Mesothelial cell of epicardium (in vitro differentiated cells): ENCODE measurements at places on chromosomes 16 and 17.

DNA sequence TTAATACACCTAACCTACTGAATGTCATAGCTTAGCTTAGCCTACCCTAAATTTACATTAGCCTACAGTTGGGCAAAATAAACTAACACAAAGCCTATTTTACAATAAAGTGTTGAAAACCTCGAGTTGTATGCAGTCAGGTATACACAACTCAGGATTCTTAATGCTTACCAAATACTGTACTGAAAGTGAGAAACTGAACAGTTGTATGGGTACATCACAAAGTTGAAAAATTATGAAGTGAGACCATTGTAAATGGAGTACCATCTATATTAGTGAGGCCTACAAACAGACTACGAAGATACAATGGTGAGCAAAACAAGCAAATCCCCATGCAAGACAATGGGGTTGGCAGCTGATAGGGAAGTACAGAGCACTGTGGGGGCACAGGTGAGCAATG lies 79.7 kb downstream of the VAT1L start:
- H3K27ac ChIP-seq, result no peak overlapping the region
- no peak for DNase-seq
- no peak overlapping the region for H3K4me3 ChIP-seq
- H3K36me3 ChIP-seq, result no peaks in the 10 kb centered on the region
- H3K4me1 ChIP-seq, result peaks cover 36% of the 10 kb centered on the region

DNA sequence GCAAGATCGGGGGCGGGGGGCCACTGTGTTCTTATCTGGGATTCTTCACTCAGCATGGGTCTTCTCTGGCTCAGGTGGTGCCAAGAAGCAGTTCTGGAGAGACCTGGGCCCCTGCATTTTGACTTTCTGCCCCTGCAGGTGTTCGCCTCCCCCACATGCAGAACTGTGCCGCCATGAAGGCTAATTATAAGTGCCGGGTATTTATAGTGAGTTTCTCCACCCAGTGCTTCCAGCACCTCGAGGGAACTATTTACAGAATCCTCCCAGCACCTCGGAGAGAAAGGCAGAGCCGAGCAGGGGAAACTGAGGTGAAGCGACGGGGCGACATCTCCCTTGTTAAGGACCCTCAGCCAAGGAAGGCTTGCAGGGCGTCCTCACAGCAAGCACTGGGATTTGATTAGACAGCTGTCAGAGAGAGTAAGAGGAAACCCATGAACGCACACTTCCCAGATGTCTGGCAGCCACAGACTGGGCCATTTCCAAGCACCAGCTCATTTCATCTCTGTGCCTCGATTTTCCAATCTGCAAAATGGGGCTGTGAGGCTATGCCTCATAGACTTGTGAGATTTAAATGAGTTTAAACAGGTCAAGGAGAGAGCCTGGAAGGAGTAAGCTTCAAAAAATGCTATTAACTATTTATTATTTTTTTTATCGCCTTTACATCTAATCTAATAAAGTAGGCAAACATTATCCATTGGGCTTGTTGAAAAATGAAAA lies 36.4 kb upstream of the GRIN2A start:
- H3K4me1 ChIP-seq, result no peaks in the 10 kb centered on the region
- peaks cover 10% of the 10 kb centered on the region for H3K27me3 ChIP-seq
- H3K27ac ChIP-seq, result no peak overlapping the region
- no peak for DNase-seq

DNA sequence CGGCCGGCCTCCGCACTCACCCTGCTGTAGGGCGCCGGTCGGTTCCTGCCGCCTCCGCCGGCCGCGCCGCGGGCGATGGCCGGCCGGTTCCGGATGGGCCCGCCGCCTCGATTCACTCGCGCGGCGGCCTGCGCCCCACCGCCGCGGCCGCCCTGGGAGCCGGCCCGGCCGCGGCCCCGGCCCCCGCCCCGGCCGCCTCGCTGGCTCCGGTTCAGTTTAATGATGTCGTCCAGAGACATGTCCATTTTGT lies 158 bp downstream of the ALYREF start:
- peak overlapping the region; percentile 99 for H3K27ac ChIP-seq
- H3K4me1 ChIP-seq, result peaks cover 11% of the 10 kb centered on the region
- H3K4me3 ChIP-seq, result peak overlapping the region; percentile 94

- H3K27me3 ChIP-seq, result peaks cover 7% of the 10 kb centered on the region
- H3K36me3 ChIP-seq, result no peaks in the 10 kb centered on the region
- H3K4me3 ChIP-seq, result no peak overlapping the region
Measured at GRCh38 chr17:66747578-66748275, 87.2 kb upstream of the CACNG5 start.

- H3K4me1 ChIP-seq, result no peaks in the 10 kb centered on the region
- no peaks in the 10 kb centered on the region for H3K27me3 ChIP-seq
- no peak overlapping the region for H3K4me3 ChIP-seq
- H3K36me3 ChIP-seq, result peaks cover 10% of the 10 kb centered on the region
- DNase-seq, result no peak
Measured at GRCh38 chr17:77153999-77154586, 13.3 kb downstream of the SEC14L1 start.

DNA sequence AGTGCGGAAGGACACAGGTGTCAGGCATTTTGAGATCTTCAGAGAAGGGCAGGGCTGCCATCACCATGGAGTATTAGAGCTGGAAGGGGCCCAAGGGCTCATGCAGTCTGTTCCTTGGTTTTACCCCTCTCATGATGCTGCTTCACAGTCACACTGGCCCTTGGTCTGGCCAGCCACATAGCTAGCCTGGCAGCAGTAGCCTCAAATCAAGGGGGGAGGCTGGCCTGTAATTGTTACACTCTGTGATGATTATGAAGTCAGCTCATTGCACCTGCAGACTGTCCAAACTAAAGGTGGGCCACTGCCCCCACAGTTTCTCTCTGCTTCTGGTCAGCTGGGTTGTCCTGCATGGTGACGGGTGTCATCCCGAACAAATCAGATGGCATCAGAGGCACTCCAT lies at the start of gene FNDC8:
Gene FNDC8 (plus strand): TSS at position 301 of the 400 bp plus-strand sequence. CDS start 79 bp downstream, at position 380.
- no peaks in the 10 kb centered on the region for H3K36me3 ChIP-seq
- H3K27me3 ChIP-seq, result peaks cover 14% of the 10 kb centered on the region
- DNase-seq, result no peak
- peak within 1 kb of the TSS; percentile 13 for H3K4me3 ChIP-seq
- peaks cover 14% of the 10 kb centered on the region for H3K4me1 ChIP-seq

DNA sequence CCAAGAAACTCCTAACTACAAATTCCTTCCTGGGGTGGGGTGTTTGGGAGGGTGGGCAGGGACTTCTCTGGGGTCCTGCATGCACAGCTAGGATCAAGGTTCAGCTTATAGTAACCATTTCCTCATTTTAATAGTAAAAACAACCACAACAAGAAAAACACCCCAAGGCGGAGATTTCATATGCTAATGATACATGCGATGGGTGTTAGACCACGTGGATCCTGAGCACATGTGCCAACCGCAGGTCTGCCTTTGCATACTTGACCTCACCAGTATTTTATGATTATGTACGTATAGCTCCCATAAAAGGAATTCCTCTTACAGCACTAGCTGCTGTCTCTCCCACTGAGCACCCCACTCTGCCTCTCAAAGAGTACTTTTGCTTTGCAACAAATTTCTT lies 1.9 kb downstream of the KRTAP4-11 start:
- H3K4me3 ChIP-seq, result no peak overlapping the region
- peaks cover 6% of the 10 kb centered on the region for H3K27me3 ChIP-seq
- DNase-seq, result no peak
- peaks cover 2% of the 10 kb centered on the region for H3K36me3 ChIP-seq
- no peak overlapping the region for H3K27ac ChIP-seq
- peaks cover 33% of the 10 kb centered on the region for H3K4me1 ChIP-seq

DNA sequence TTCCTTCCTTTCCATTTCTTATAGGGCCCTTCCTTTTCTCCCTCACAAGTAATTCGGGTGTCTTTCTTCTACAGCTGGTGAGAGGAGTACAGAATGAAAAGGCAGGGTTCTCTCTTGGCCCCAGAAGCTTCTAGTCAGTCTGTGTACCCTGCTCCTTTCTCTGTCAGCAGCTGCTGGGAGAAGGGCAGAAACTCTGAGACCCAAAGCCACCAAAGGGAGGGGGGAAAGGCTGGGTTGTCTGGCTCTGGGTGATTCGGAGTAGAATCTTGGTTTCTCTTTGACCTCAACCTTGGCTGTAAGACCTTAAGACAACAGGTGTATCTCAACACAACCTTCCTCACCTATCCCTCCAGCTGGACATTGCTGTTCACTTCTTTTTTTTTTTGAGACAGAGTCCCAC lies 3.3 kb upstream of the NR1D1 start:
- H3K27ac ChIP-seq, result peak overlapping the region; percentile 26
- DNase-seq, result no peak
- no peaks in the 10 kb centered on the region for H3K36me3 ChIP-seq

- H3K27me3 ChIP-seq, result no peaks in the 10 kb centered on the region
- peak overlapping the region; percentile 82 for H3K27ac ChIP-seq
- no peak for DNase-seq
- H3K4me1 ChIP-seq, result peaks cover 39% of the 10 kb centered on the region
- peak overlapping the region; percentile 91 for H3K4me3 ChIP-seq
Measured at GRCh38 chr16:58127634-58128033, 1.5 kb downstream of the CFAP20 start.

GRCh38 chr16:84725481-84726078 lies 25.8 kb downstream of the USP10 start:
- H3K27ac ChIP-seq, result peak overlapping the region; percentile 89
- H3K4me3 ChIP-seq, result no peak overlapping the region
- DNase-seq, result no peak
- peaks cover 57% of the 10 kb centered on the region for H3K4me1 ChIP-seq

- H3K36me3 ChIP-seq, result peaks cover 4% of the 10 kb centered on the region
- H3K27ac ChIP-seq, result no peak overlapping the region
- H3K4me3 ChIP-seq, result no peak overlapping the region
- no peaks in the 10 kb centered on the region for H3K27me3 ChIP-seq
- no peak for DNase-seq
- H3K4me1 ChIP-seq, result peaks cover 6% of the 10 kb centered on the region
Measured at GRCh38 chr17:9929871-9930270, 24.8 kb upstream of the RCVRN start.

DNA sequence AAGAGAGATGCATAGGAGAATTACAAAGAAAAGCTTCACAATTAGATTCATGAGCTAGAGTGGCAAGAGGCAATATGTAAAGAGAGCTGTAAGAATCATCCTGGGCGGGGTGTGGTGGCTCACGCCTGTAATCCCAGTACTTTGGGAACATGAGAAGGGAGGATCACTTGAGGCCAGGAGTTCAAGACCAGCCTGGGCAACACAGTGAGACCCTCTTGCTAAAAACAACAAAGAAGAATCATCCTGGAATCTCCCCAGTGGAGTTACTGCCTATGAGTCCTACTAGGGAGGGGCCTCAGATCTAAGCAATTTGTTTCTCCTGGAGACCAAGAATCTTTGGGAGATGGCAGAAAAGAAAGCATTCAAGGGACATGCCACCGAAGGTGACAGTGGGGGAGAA lies 119.1 kb downstream of the HIC1 start:
- H3K27ac ChIP-seq, result peak overlapping the region; percentile 99
- DNase-seq, result no peak
- peak overlapping the region; percentile 54 for H3K4me3 ChIP-seq
- H3K27me3 ChIP-seq, result no peaks in the 10 kb centered on the region
- H3K36me3 ChIP-seq, result peaks cover 10% of the 10 kb centered on the region
- peaks cover 88% of the 10 kb centered on the region for H3K4me1 ChIP-seq

DNA sequence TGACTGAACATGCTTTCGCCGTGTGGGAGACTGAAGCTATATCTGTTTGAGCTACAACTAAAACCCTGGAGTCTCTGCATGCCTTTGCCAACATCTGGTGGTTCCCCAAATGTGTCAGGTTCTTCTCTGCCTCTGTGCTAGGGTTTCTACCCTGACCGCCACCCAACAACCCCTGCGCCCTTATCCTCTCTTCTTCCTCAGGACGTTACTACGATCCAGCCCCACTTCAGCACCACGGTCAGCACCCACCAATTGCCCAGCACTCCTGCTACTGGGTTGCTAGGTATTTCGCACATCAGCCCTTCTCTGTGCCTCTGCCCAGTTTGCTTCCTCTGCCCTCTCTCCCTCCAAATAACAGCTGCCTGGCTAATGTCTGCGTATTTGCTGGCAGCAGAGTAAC lies 106.3 kb upstream of the HSBP1 start:
- no peak overlapping the region for H3K4me3 ChIP-seq
- H3K27me3 ChIP-seq, result peaks cover 13% of the 10 kb centered on the region
- H3K36me3 ChIP-seq, result no peaks in the 10 kb centered on the region
- no peak overlapping the region for H3K27ac ChIP-seq

DNA sequence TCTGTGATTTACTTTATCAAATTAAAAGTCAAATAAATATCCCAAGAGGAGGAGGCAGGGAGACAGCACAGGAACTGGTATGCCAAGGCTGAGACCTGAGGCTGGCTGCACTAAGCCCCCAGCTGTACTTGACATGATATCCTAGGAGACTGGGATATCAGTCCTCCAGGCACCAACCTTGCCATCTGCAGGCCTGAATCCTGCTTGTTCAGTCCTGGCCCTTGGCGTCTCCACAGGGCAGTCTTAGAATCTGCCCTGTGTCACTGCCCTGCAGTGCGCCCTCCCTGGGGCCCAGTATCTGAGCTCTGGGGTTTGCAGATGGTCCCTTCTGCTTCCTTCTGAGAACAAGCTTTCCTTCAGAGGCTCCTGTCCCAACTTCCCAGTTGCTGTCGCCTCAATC lies 75.9 kb downstream of the HS3ST3A1 start:
- H3K27me3 ChIP-seq, result no peaks in the 10 kb centered on the region
- no peak for DNase-seq
- H3K36me3 ChIP-seq, result no peaks in the 10 kb centered on the region
- no peak overlapping the region for H3K27ac ChIP-seq

GRCh38 chr17:46774108-46774737 lies 44.3 kb downstream of the WNT3 start:
- peak overlapping the region; percentile 76 for H3K27ac ChIP-seq
- no peaks in the 10 kb centered on the region for H3K27me3 ChIP-seq
- H3K4me3 ChIP-seq, result no peak overlapping the region
- peaks cover 4% of the 10 kb centered on the region for H3K36me3 ChIP-seq
- no peak for DNase-seq
- peaks cover 34% of the 10 kb centered on the region for H3K4me1 ChIP-seq

GRCh38 chr17:81040791-81041337 lies 5.9 kb downstream of the BAIAP2 start:
- H3K4me1 ChIP-seq, result peaks cover 72% of the 10 kb centered on the region
- H3K27me3 ChIP-seq, result no peaks in the 10 kb centered on the region
- no peak overlapping the region for H3K4me3 ChIP-seq
- H3K36me3 ChIP-seq, result no peaks in the 10 kb centered on the region
- no peak for DNase-seq

- H3K4me1 ChIP-seq, result peaks cover 18% of the 10 kb centered on the region
- H3K36me3 ChIP-seq, result no peaks in the 10 kb centered on the region
- peaks cover 2% of the 10 kb centered on the region for H3K27me3 ChIP-seq
- no peak for DNase-seq
- H3K27ac ChIP-seq, result no peak overlapping the region
- no peak overlapping the region for H3K4me3 ChIP-seq
Measured at GRCh38 chr16:86789621-86790051, 211.3 kb downstream of the FOXL1 start.
